ENCODE measurements at places on chromosomes 7 and 10.

GRCh38 chr7:49660170-49660783 is 113.2 kb upstream of the VWC2 start:
- DNase-seq: no peak

- DNase-seq: no peak
Observed at GRCh38 chr10:125720002-125720382, 483 bp downstream of the EDRF1 start.

- DNase-seq: no peak
Observed at GRCh38 chr10:16470747-16471146, 33.9 kb downstream of the PTER start.

DNA sequence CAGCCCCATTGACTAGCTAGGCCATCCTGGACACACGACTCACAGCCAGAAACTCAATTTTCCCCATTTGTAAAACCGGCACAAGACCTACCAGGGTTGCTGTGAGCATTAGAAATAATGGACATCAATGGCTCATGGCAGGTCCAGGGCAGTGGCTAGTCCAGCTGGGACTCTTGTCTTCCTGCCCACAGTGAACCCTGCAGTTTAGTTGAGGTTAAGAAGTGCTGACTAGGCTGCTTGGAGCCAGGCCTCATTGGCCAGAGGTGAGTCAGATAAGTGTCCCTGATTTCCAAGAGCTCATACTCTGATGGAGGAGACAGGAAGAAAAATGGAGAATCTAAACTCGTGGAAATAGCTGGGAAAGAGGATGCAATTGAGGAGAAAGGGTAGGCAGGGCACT is 123.4 kb upstream of the ZNF92 start:
- no peak for DNase-seq

DNA sequence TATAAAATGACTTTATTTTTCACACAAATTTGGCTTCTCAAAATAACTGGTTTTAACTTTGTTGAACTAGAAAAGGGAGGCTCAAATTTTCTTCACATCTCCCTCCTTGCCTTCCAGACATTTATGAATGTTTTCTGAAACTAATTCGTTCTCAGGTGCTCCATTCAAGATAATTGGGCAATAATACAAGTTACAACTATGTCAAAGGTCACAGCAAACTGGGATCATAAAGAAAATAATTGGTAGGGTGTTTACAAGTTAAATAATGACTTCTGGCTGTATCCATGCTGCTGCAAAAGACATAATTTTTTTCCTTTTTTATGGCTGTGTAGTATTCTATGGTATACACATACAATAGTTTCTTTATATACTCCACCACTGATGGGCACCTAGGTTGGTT is 75.3 kb downstream of the MINPP1 start:
- DNase-seq: no peak

DNA sequence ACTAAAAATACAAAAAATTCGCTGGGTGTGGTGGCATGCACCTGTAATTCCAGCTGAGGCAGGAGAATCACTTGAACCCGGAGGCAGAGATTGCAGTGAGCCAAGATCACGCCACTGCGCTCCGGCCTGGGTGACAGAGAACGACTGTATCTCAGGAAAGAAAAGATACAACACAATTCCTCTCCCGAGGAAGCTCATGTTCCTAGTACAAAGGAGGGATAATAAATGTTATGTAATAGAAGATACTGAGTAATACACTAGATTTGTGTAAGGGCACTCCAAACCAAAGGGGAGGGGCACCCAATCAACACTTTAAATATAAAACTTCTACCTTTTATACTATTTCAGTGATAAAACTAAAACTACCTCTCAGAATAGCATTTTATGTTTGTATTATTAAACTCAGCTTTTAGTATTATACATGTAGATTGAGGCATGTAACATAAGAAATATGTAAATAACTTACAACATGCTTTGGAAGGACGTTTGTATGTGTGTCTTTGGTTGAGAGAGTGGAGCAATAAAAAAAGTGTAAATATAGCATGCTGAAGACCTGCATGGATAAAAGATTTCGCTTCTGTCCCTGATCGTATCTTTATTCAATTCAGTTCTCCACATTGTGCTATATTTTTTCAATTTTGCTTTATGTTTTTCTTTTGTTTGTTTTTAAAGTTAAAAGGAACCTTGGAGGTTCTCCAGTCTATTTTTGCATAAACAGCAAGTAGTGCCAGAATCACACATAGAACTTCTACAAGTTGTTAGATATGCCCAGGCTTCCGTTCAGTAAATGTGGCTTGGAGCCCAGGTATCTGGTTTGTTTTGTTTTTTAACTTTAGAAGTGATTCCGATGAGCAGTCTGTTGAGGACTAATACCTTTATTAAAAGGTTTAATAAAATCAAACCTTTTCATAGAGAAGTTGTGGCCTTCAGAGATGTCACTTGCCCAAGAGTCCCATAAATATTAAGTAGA is 71.9 kb downstream of the WAC start:
- no peak for DNase-seq

DNA sequence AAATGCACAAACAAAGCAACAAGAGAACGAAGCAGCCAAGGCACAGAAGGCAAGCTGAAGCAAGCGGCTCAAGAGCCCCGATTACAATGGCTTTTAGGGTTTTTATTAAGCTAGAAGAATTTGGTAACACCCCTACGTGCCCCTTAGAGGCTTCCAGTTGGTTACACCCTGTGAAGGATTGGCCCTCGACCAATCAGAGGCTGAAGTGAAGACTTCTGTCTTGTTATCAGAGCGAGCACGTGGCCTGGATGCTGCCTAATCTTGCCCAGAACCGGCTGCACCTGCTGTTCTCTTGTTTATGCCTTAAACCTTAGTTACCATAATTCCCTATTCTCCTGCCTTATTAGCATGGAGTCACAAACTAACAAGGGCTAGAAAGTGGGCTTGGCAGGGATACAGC is 21.4 kb downstream of the KCNK18 start:
- DNase-seq: no peak

DNA sequence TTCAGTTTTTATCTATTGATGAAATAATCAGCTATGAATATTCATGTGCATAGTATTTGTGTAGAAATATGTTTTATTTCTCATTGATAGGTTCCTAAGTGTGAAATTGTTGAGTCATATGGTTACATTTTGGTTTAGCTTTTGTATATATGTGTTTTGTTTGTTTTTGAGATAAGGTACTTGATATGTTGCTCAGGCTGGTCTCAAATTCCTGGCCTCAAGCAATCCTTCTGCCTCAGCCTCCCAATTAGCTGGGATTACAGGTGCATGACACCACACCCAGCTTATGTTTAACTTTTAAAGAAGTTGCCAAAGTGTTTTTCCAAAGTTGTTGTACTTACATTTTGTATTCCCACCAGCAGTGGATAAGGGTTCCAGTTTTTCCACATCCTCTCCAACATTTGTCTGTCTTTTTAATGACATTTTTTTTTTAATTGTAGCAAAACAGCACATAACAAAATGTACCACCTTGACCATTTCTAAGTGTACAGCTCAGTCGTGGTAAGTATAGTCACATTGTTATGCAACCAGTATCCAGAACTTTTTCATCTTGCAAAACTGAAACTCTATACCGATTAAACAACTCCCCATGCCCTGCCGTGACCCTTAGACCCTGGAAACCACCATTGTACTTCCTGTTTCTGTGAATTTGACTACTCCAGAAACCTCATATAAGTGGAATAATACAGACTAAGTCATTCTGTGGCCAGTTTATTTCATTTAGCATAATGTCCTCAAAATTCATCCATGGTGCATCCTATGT is 12.6 kb upstream of the UBE2D1 start:
- DNase-seq: no peak

GRCh38 chr7:122082670-122083069 is 61.4 kb downstream of the AASS start:
- DNase-seq: no peak
